ENCODE measurements at places on chromosomes 6 and 20.

DNA sequence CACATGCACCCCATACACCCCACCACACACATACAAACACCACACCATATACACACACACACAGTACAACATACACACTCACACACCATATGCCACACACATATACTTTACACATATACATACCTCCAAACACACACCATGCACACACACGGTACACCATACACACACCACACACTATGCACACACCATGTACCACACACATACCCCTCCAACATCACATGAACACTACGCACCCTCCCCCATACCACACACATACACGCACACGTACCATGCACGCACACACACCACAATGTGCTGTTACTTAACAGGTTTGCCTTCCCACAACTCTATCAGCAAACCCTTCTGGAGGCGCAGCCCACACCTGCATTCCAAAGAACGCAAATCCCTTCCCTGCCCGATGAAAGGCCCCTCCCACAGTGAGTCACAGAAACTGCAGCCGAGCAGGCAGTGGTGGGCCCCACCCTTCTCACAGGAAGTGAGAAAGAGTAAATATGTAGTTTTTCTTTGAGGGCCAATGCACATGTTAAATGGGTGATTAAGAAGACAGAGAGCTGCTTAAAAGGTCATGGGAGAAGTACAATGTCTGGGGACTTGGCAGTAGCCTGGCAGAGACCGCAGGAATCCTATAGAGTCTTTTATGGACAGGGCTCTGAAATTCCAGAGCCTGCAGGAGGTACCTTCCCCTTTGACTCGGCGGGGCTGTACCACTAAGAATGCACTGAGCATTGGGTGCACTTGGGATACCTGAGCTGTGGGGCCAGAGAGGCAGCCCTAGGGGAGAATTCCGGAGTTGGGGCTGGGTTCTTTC, 34.1 kb upstream of the EZR start:
- peak; percentile 41 for DNase-seq

DNA sequence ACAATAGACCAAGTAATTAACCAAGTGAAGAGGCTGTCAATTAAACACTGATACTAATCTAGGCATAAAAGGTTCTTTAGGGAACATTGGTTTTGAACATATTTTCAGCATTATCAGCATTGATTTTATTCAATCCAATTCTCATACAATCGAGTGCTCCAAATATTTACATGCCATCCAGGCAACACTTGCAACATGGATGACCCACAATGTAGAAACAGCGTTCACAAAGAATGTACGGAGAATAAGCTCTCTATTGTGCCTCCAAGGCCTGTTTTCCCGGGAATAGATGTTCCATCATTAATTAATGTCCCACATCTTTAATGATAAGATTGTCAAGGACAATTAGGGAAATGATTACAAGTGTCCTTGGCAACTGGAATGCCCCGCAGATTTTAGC, 117.4 kb downstream of the RFX6 start:
- DNase-seq: no peak

GRCh38 chr20:51237791-51238190, 214.9 kb upstream of the KCNG1 start:
- no peak for DNase-seq

DNA sequence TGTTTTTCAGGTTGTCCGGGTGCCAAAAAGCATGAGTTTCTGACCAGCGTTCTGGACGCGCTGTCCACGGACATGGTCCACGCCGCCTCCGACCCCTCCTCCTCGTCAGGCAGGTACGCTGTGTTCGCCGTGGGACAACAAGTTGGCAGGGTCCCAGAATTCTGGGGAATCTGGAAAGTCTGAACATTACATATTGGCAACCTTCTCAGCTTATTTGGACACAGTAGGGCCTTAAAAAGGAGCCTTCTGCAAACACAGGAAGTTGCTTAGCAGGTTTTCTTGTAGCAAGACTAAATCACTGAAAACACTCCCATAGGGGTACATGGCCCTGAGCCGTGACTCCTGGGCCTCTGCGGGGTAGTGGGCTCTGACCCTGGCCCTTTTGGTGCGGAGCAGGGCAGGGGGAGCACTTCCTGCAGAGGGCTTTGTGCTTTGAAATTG, 209.7 kb downstream of the SMOC2 start:
- no peak for DNase-seq

- no peak for DNase-seq
These were observed 504.4 kb downstream of the BCKDHB start for GRCh38 chr6:80610846-80611245.

GRCh38 chr20:57930351-57930750, 220.5 kb upstream of the PMEPA1 start:
- no peak for DNase-seq

- no peak for DNase-seq
These were observed 343.0 kb downstream of the QKI start for GRCh38 chr6:163757520-163757919.
